ENCODE measurements at places on chromosomes 1 and 21. TPM values are rescaled to one million over a fixed set of nuclear protein-coding genes. Genes with fewer than 3 reads are reported as not detected.

GRCh38 chr1:43799656-43800635 is 92.6 kb downstream of the ST3GAL3 start:
- DNase-seq = no peak

GRCh38 chr1:159204161-159205141 is at the start of gene ACKR1:
Gene ACKR1 (plus strand): TSS chr1:159204875. CDS start chr1:159204960, 85 bp downstream.
- DNase-seq = no peak

DNA sequence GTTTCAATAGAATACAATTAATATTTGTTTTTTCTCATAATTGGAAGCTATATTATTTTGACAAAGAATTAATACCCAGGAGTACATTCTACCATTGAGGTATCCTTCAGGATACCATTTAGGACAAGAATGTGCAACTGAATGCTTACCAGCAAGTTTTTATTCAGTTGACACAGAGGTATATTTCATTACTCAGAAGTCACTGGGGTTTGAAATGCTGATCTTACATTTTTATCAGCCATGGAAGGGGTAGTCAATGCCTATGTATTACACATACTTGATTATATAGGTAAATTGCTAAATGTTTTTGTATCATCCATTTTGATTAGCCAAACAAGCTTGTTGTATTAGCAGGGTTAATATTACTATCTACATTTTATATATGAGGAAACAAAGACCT is 48.0 kb downstream of the C1orf87 start:
- no peak for DNase-seq

DNA sequence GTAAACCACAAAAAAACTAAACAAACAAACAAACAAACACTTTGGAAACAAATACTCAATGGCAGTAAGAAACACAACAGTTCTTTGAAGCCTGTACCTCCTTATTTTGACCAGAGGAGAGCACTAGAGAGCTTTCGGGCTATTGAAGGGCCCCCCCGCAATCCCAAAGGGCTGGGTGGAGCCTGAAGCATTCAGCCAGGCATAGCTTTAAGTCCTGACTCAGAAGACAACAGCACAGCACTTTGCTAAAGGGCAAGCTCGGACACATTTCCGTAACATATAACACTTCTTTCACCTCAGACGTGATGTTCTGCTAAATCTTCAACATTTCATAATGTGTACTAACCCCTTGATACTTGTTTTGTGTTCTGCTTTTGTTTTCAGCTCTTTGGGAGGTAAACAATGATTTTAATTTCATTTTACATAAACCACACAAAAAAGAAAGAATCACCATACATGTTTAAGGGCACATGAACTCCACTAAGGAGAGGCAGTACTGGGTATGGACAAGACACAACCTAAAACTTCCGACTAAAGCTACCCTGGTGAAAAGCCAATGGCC is 9.7 kb upstream of the SHCBP1L start:
- peak; percentile 68 for DNase-seq

- peak; percentile 73 for DNase-seq
Observed at GRCh38 chr1:176559878-176560277, 96.9 kb downstream of the PAPPA2 start.

DNA sequence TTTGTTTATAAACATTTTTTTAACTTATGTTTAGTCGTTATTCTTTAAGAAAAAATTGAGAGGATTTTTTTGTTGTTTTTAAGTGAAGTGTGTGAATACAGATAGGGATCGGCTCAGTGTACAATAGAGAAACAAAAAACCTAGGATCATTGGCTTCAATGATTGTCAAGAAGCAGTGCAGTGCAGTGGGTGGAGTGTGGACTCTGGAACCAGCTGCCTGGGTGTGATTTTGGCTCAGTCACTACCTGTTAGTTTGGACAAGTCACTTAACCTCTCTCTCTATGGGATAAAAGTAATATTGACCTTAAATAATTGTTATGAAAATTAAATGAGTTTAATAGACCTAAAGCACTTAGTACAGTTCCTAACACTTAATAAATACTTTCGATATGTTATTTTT is 41.3 kb downstream of the SCCPDH start:
- DNase-seq = no peak

DNA sequence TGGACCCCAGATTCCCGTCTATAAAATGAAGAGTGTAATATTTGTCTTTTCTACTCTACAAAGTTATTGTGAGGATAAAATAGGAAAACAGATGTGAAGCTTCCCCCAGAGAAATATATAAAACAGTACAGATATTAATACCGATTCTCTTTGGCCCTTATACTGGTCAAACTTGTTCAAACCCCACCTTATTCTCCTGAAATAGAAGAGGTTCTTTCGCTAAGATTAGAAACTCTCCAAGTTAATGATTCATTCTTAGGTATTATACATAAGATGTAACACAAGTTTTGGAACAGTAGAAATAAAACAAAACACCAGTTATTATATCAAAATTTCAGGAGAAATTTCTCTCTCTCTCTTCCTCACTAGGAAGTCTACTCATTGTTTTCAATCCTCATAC is 852.4 kb upstream of the ADAMTS5 start:
- no peak for DNase-seq

DNA sequence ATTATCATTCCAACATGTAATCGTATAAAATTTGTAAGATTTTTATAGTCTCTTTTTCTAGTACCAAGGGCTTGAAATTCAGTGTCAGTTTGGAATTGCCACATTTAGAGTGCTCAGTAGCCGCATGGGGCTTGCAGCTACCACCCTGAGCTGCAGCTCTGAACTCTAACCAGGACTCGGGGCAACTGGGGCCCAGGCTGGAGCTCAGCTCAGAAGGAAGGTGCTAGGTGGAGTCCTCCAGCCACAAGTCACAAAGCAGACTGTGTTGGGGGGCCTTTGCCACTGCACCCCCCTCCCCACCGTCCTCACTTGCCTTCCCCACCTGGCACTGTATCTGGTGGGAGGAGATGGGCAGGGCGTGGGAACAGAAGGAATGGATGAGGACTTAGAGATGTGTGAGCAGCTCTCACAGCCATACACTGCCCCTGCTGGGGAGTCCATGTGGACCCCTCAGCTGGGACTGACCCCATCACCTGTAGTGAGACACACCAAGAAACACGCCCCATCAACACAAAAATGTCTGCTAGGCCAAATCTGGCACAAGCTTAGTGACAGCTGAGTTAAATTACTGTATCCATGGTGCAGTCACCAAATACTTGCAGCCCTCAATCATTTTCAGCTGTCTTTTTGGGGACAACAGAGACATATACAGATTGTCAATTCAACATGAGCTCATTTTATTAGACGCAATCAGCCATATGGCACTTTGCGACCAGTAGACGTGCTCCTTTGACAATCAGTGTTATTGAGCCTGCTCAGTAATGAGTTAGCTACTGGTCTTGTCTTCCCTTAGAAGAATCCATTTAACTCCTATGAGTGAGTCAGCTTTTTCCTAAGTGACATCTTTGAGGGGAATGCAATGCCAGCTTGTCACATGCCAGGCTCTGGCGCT is 241.7 kb upstream of the RAB4A start:
- no peak for DNase-seq

DNA sequence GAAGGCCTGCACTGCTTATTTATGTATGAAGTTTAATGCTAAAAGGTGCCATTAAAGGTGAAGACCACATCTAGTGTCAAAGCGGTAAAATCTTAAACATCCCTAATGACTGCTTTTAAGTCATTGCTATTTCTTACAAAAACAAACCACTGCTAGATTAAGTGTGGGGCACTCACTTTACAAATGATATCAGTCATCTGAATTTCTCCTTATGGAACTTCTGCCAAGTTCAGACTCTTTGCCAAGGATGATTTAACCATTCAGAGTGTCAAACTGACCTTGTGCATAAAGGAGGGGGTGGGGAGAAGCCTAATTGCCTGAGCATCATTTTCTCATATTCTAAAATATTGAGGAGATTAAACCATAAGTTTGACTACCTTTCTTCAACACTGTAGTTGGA is 271.5 kb downstream of the TGFB2 start:
- no peak for DNase-seq

GRCh38 chr1:69639159-69639558 is 71.4 kb downstream of the LRRC7 start:
- DNase-seq = no peak

DNA sequence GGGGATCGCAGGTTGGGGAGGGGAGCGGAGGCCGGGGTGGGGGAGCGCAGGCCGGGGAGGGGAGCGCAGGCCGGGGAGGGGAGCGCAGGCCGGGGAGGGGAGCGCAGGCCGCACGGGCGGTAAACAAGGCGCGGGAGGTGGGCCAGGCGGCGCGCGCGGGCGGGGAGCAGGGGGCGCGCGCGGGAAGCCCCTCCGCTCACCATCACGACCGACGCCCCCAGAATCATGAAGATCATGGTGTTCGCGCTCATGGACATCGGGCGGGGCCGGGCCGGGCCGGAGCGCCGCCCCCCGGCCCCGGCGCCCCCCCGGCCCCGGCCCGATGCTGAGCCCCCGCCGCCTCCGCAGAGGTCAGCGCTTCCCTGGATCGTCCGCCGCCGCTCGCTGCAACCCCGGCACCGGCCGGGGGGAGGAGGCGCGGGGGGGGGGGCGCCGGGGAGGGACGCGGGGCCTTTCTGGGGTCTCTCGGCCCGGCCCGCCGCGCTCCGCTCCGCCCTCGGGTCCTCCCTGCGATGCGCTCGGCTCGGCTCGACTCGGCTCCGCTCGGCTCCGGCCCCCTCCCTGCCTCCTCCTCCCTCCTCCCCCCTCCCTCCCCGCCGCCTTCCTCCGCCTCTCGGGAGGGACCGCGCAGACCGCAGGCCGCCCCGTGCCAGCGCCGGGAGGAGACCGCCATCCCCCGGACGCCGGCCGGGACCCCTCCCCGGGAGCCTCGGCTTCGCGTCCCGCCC is at the start of gene TMEM240:
Gene TMEM240, minus strand, starts transcription at position 535 of the 728 bp plus-strand sequence. Its CDS starts 278 bp downstream, at position 257.
- peak; percentile 75 for DNase-seq

DNA sequence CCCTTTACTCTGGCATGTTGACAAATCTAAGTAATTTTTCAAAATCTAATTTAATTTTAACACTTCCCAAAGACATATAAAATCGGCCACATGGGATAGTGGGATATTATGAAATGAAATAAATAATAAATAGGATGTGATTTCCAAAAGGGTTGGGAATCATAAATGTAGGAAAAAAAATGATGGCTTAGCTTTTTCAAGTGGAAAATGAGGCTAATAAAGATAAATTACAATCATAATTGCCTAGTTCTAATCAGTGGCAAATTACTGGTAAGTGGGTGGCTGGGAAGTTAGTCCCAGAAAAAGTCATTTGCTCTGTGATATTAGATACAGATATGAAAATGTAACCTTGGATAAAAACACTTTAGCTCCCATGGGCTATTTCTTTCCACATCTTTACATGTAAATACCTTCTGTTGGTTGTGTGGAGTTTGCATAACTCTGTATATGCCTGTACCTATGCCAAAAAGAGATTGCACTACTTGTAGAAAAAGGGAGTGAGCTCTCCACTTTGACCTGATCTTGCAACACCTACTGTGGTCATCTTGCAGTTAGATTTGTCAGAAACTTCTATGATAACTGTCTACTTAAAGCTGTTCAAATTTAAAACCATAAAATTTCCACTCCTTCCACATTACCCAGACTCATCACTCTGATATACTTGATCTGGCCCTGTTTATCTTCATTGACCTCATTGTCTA is 284.6 kb upstream of the KAZN start:
- no peak for DNase-seq

The GPR52 gene
- not detected for polyA plus RNA-seq

The FCRLA gene
- 0.22 TPM for polyA plus RNA-seq

The PAQR6 gene
- polyA plus RNA-seq = 5.1 TPM

All from renal cortex interstitium (tissue), 15 donors.